ENCODE measurements at places on chromosomes 4 and X.

GRCh38 chr4:98625399-98625798 lies 33.0 kb downstream of the TSPAN5 start:
- no peak overlapping the region for H3K4me3 ChIP-seq
- H3K27me3 ChIP-seq = no peaks in the 10 kb centered on the region
- H3K36me3 ChIP-seq = no peaks in the 10 kb centered on the region
- H3K27ac ChIP-seq = no peak overlapping the region

DNA sequence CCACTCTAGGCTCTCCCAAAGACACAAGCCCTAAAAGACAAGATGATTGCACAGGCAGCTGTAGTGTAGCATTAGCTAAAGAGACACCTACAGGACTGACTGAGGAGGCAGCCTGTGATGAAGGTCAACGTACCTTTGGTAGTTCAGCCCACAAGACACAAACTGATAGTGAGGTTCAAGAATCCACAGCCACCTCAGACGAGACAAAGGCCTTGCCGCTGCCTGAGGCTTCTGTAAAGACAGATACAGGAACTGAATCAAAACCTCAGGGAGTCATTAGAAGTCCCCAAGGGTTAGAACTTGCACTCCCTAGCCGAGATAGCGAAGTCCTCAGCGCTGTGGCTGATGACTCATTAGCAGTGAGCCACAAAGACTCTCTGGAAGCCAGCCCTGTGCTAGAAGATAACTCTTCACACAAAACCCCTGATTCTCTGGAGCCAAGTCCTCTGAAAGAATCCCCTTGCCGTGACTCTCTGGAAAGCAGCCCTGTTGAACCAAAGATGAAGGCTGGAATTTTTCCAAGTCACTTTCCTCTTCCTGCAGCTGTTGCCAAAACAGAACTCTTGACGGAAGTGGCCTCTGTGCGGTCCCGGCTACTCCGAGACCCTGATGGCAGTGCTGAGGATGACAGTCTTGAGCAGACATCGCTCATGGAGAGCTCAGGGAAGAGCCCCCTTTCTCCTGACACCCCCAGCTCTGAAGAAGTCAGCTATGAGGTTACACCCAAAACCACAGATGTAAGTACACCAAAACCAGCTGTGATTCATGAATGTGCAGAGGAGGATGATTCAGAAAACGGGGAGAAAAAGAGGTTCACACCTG lies 306.3 kb downstream of the ANK2 start:
- H3K4me1 ChIP-seq = no peaks in the 10 kb centered on the region
- H3K36me3 ChIP-seq = peaks cover 5% of the 10 kb centered on the region
- H3K27ac ChIP-seq = no peak overlapping the region
- no peak for DNase-seq
- H3K27me3 ChIP-seq = no peaks in the 10 kb centered on the region

DNA sequence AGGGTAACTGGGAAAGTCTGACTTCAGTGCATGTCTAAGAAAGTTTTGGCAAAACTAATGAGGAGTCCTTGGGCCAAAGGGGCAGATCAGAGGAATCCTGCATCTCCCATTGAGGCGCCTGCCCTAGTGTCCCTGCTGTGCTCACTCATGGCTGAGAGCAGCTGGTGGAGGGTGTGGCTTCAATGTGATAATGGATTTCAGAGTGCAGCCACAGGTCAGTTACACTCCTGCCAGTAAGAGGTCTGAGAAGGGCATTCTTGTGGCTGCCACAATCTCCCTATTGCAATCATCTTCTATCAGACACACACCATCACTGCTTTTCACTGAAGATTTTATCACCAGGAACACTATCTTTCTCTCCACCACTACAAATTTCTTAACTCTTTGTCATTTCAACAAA lies 457.1 kb downstream of the MID1IP1 start:
- no peak overlapping the region for H3K4me3 ChIP-seq
- H3K36me3 ChIP-seq = no peaks in the 10 kb centered on the region
- no peak for DNase-seq
- no peaks in the 10 kb centered on the region for H3K27me3 ChIP-seq
- no peak overlapping the region for H3K27ac ChIP-seq
- no peaks in the 10 kb centered on the region for H3K4me1 ChIP-seq

GRCh38 chr4:170446782-170447181 lies 357.0 kb upstream of the AADAT start:
- H3K27me3 ChIP-seq = no peaks in the 10 kb centered on the region
- no peaks in the 10 kb centered on the region for H3K4me1 ChIP-seq

DNA sequence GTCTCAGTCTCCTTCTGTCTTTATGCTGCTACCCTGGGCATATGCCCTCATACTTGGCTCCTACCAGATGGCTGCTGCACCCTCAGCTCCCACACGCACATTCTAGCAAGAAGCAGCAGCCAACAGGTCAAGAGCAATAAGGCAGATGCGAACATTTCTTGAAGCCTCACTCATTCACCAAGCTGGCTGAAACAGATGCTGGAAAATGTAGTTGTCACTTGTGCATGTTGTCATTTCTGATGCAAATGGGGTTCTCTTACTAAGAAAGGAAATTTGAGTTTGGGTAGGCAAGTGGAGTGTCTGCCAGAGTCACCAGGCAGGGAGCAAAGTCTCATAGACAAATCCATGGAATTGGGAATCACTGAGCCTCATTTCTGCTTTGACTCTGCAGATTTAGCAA lies 57.4 kb upstream of the SORBS2 start:
- DNase-seq = no peak
- peaks cover 3% of the 10 kb centered on the region for H3K4me1 ChIP-seq
- no peaks in the 10 kb centered on the region for H3K36me3 ChIP-seq
- no peaks in the 10 kb centered on the region for H3K27me3 ChIP-seq

- H3K27ac ChIP-seq = no peak overlapping the region
- peaks cover 93% of the 10 kb centered on the region for H3K27me3 ChIP-seq
- no peaks in the 10 kb centered on the region for H3K36me3 ChIP-seq
- H3K4me1 ChIP-seq = no peaks in the 10 kb centered on the region
- no peak overlapping the region for H3K4me3 ChIP-seq
- no peak for DNase-seq
These were observed 8.4 kb upstream of the PRDM8 start for GRCh38 chr4:80188801-80189458.

DNA sequence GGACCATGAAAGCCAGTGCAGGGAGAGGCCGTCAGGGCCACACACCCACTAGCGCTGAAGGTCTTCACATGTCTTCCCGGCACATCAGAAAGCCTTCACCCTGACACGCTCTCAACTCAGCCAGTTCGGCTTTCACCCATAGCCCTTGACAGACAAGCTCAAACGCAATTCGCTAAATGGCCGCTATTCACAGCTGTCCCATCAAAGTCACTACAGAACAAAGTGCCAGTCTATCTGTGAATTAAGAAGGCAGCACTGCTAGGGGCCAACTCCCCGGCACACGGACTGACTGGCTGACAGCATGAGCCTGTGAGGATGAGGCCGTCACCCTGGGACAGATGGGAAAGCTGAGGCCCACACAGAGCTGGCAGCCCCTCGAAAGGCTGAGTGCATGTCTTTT lies 45.7 kb downstream of the ACOX3 start:
- H3K4me3 ChIP-seq = no peak overlapping the region
- peaks cover 8% of the 10 kb centered on the region for H3K4me1 ChIP-seq
- no peaks in the 10 kb centered on the region for H3K27me3 ChIP-seq
- no peak overlapping the region for H3K27ac ChIP-seq
- DNase-seq = no peak
